ENCODE measurements at places on chromosomes 2 and 18.

- DNase-seq: no peak
Measured at GRCh38 chr18:26133652-26134051, at the start of gene PSMA8. TSS of gene PSMA8 (plus strand) at chr18:26133869. CDS start at chr18:26133966, 97 bp downstream.

DNA sequence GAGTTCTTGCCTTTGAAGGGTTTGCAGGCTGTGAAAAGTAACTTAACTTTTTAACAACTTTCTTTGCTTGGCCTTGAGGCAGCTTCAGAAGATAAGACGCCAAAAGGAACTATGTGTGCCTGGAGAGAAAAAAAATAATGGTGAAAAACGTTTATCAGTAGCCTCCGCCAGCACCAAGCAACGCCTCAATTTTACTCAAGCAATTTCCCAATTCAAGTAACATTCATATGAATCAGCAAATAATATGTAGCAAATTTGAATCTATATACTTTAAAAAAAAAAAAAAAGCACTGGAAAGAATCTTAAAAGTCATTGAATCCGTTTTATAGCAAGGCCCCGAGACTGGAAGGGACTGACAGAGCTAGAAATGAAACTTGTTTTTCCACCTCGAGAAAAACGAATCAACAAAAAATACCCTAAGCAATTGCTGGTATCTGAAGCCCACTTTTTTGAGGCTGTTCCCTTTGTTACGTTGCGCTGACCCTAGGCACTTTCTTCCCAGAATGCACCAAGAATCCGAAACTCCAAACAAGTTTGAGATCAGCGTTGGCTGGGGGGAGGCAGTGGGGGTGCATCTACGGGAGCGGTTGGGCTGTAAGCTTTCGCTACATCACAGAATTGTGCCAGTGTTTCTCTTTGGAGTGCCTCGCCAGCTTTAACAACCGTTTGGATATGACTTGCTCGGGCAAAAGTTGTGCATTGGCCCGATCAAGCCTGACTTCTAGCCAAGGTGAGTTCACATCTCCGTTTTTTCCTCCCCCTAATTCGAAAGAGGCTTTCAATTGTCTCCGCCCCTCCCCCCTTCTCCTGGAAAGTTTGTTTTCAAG is 2.7 kb upstream of the TGIF1 start:
- DNase-seq: no peak

DNA sequence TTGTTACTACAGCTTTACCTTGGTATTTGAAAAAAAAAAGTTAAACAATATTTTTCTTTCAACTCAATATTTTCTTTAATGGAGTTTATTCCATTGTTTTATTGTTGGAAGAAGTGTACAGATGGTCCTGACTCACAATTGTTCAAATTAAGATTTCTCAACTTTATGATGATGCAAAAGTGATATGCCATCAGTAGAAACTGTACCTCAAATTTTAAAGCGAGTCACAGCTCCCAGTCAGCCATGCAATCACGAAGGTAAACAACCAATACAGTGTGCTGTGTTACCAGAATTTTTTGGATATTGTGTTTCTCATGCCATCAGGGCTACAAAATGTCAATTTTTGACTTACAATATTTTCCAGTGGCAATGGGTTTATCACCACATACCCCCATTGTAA is 54.0 kb upstream of the COL5A2 start:
- DNase-seq: no peak

GRCh38 chr2:15588329-15588919 is 3.2 kb upstream of the DDX1 start:
- DNase-seq: peak; percentile 25

DNA sequence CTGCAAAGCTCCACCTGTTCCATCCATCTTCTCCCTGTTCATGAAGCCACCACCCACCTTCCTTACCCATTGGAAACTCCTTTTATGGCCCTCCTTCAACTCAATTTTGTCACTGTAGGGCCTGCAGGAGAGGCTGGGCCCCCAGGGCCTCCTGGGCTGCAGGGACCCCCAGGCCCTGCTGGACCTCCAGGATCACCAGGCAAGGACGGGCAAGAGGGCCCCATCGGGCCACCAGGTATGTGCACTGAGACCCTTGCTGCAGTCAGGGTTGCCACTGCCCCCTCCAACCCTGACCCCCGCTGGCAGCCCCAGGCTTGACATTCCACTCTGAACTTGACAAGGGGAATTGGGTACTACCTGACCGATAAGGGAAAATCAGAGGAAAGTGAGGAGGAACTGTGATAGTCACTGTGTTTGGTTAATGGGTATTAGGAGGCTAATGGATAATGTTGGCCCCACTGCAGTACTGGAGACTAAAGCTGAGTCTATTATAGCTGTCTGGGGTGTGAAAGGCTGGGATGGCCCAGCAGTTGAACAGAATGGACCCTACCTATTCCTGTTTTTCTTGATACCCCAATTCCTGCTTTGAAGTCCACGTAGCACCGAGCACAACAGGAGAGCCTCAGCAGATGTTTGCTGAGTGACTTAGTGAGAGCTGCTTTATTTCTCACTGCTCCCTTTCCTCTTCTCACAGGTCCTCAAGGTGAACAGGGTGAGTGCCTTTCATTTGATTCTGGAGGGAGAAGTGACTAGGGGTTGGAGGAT is 2.1 kb upstream of the KHK start:
- DNase-seq: no peak

DNA sequence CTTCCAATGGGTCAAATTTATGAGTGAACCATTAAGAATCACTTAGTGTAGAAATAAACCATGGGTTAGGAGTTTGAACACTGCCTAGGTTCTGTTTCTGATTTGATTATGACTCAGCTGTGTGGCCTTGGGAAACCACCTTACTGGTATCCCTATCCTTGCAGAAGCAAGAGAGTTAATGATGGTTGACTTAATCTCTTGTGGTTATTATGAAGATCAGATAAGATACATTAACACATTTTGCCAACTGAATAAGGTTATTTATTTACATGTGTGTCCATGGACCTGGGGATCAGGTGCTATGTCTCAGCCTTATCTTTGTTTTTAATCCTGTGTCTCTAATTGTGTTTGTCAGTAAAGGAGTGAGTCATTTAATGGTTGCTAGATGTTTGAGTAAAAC is 5.4 kb upstream of the KCNJ13 start:
- DNase-seq: no peak

GRCh38 chr18:57466745-57467409 is 31.7 kb downstream of the ONECUT2 start:
- DNase-seq: peak; percentile 39

GRCh38 chr2:33670392-33670937 is 71.4 kb upstream of the FAM98A start:
- no peak for DNase-seq

GRCh38 chr18:26406854-26407517 is 141.4 kb downstream of the KCTD1 start:
- no peak for DNase-seq

DNA sequence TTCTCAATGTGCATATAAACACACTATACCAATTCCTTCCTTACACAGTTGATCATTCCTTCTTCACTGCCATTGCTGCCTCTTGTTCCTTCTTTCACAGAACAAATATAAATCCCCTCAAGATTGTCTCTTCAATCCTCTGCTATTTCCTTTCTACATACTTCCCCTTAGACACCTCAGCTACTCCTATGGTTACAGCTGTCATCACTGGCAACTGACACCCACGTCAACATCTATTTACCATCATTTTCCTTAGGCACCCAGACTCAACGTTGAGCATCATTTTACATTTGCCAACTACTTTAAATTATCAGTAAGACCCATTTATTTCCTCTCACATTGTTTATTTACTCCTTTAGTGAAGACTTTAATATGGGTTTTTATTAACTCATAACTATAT is 488.8 kb upstream of the FSHR start:
- no peak for DNase-seq

DNA sequence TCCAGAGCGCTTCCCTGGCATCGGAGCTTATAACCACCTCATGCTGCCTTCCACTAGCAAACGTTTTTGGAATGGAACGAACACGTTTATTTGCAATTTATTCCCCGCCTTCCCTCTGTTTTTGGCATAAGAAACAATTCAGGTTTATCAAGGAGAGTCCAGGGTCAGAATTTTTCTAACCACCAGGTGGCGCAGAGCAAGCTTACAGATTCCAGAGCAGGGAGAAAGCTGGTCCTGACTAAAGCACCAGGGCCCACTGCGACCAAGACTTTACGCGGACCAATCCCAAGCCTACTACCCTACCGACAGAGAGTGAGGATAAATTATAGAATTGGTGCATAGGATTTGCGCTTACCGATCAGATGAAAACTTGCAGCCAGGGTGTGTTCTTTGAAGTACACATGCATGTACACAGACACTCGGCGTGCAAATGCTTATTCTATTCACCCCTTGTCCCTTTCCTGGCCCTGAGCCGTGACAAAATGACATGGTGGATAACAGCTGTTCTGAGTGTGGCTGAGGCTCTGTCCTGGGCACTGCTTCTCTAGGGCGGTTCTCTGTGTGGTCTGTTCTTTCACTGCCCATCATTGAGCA is 34.7 kb downstream of the NAPG start:
- peak; percentile 39 for DNase-seq

DNA sequence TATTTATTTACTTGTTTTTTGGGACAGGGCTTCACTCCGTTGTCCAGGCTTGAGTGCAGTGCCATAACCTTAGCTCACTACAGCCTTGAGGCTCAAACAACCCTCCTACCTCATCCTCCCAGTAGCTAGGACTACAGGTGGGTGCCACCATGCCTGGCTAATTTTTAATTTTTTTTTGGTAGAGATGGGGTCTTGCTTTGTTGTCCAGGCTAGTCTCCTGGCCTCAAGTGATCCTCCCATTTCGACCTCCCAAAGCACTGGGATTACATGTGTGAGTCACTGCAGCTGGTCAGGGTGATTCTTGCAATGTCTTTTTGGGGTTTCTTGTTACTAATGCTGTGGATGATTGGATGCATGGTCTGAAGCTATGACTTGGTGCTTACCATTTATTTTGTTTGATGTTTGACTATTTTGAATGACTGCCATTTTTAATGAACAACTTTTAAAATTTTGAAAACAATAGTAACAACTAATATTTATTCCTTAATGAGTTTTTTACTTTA is 6.5 kb downstream of the CERS6 start:
- no peak for DNase-seq

DNA sequence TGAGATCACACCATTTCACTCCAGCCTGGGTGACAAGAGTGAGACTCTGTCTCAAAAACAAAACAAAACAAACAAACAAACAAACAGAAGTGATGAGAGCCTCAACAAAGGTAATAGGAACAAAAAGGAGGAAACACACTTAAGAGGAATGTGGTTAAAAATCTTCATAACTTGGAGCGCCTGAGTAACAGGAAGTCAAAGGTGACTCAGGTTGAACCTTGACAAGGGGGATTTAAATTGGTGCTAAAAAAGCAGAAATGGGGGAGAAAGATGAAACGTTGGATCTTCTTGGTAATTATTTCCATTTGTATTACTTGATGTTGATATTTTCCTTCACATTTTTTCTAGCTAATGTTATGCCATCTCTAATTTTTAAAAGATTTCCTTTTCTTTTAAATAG is 318.5 kb upstream of the TCF4 start:
- DNase-seq: no peak

- DNase-seq: no peak
Measured at GRCh38 chr2:216687646-216688045, 7.7 kb downstream of the IGFBP5 start.

- no peak for DNase-seq
Measured at GRCh38 chr2:15949551-15949950, 9.2 kb downstream of the MYCN start.

DNA sequence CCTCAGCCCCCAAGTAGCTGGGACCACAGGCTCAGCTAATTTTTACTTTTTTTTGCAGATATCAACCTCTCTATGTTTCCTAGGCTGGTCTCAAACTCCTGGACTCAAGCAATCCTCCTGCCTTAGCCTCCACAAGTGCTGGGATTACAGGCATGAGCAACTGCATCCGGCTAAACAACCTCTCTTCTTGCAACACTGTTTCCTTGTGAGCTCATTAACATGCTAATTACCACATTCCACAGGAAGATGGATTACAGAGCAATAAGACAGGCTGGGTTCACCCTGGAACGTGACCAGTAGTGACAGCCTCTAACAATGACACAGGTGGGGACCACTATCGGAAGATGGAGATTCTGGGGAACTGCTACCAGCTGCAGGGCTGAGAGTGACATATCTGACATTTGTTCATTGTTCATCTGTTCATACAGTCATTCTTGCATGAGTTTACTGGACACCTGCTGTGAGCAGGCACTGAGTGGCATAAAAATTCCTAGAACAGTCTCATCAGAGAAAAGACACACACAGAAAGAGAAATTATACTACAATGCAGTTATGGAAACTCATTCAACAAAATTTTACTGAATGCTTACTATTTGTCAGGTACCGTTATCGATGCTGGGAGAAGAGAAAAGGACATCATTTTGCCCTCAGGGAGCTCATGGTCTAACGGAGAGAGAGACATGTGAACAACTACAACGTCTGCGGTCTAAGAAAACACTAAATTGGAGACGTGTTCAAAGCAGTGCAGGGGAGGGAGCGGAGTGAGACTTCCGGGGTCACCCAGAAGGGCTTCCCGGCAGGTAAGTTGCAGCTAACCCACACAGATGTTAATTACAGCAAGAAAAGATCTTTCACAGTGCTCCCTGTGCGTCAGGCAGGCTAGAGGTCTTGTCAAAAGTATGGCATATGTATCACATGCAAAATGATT is 37.6 kb downstream of the PROC start:
- no peak for DNase-seq

DNA sequence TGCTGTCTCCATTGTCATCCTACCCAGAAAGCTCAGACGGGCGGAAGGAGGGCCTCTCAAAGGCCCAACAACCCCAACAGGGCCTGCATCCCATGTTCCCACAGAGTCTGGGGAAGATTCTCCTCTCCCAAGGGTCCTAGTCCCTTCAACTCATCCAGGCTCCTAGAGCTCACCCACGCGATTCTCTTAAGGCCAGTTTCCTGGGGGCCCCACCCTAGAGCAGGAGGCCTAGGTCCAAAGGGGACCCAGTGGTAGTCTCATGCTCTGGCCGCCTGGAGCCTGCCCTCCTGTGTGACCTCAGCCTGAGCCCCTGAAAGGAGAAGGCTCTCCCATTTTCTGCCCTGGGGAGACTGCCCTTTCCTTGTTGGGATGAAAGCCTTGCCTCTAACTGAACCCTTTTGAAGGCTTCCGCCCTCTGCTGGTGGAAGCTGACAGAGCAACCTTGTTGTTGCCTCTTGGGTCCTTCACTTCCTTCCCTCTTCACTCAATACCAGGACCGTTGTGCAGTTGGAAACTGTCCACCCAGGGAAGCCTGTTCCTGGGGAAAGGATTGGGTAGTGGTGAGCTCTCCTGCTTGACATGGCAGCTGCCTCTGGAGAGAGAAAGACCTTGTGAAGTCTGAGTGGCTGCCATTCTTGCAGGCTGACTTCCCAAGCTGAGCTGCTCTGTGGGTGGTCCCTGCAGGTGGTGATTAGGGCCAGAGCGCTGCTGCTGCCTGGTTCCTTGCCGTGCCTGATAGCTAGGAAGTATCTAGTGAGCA is 86.0 kb upstream of the ALPP start:
- no peak for DNase-seq

DNA sequence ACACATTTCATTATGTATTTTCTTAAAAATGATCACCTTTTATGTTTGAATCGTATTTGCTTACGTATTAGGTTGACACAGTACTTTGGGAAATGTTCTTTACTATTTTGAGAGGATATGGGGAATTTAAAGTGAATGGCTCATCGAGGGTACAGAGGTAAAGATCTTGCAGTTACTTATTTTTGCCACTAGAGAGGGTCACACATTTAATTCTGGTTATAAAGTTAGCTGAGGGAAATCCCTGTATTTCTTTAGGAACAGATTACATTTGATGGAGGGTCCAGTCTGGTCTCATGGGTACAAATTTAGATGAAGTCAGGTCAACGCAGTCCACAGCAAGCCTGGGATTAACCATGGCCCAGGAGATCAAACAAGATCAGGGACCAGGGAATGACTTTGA is 24.5 kb downstream of the DYNC2LI1 start:
- DNase-seq: no peak

Data from DMS 273 treated with DMSO at 0.1 percent for 48 hours (cell line).